ENCODE measurements at places on chromosomes 2 and 18. TPM values are rescaled to one million over a fixed set of nuclear protein-coding genes. Genes with fewer than 3 reads are reported as not detected.

GRCh38 chr2:60252581-60253150, 300.8 kb downstream of the BCL11A start:
- no peak for DNase-seq

GRCh38 chr18:54616220-54616848, 25.3 kb downstream of the DYNAP start:
- no peak for DNase-seq

DNA sequence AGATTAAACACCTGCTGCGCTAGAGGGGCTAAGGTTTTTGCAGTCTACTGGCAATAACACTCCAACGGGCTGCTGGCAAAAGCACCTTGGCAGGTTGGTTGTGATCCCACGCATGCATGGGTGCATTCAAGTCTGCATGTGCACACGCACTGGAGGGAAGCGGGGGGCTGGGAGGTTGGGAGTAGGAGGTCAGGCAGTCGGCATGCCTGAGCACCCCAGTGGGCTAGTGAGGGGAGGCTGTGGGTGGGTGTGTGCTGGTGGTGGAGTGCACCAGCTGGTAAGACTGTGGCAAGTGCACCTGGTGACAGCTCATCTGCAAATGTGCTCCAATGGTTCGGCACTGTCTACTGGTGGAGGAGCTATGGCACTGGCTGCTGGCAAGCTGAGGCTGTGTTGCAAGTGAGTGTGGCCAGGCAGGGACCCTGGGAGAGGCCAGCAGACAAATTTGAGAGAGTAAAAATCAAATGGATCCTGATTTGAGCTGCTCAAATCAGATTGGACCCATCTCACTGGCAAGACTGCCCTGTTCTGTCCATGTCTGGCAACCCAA, 460.6 kb upstream of the DSEL start:
- no peak for DNase-seq

GRCh38 chr18:57438743-57439608, 3.8 kb downstream of the ONECUT2 start:
- no peak for DNase-seq

- no peak for DNase-seq
These were observed 24.6 kb upstream of the FZD7 start for GRCh38 chr2:202009019-202009481.

The SMIM21 gene
- total RNA-seq = not detected

The MAP3K19 gene
- not detected for total RNA-seq

The RFTN2 gene
- not detected for total RNA-seq

The IL37 gene
- total RNA-seq = not detected

The CXXC1 gene
- 134 TPM for total RNA-seq
